NCI-H345 (cell line): ENCODE measurements at places on chromosomes 7 and 10.

- DNase-seq: no peak
Measured at GRCh38 chr7:9407816-9408215, 974.4 kb downstream of the NXPH1 start.

GRCh38 chr7:92039900-92040299, 94.4 kb downstream of the CYP51A1 start:
- DNase-seq: no peak

- DNase-seq: no peak
Measured at GRCh38 chr7:131745390-131746248, 189.2 kb upstream of the PODXL start.

DNA sequence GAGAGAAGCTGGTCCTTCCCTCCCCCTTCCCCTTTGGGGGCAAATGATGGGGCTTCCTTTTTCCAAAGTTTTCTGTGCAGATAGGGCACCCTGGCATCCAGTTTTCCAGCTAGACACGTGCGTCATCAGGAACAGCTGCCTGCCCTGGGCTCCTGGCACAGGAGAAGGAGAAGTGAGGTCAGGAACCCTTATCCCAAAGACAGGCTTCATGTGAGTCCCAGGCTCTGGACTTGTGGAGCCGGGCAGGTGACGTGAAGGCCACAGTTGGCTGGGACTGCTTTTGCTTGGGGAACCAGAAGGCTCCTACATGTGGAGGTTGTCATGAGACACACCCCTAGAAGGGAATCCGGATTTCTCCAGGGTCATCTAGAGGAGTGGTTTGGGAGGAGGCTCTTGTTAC, 66.5 kb downstream of the RBM20 start:
- no peak for DNase-seq

DNA sequence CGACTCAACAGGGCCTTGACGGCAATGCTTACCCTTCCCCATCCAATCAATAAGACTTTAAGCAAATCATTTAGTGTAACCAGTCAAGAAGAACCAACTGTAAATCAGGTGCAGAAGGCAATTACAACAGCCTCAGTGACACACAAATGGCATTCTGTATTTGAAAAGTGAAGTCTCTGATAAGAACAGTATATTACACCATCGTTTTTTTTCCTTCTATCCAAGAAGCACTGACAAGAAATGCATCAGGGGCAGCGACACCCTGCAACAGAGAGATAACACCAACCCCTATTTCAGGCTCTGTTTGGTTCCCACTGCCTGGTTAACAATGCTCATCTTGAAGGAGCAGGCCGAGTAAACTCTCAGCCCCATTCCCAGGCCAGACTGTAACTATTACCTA, 204.0 kb upstream of the AOAH start:
- no peak for DNase-seq

DNA sequence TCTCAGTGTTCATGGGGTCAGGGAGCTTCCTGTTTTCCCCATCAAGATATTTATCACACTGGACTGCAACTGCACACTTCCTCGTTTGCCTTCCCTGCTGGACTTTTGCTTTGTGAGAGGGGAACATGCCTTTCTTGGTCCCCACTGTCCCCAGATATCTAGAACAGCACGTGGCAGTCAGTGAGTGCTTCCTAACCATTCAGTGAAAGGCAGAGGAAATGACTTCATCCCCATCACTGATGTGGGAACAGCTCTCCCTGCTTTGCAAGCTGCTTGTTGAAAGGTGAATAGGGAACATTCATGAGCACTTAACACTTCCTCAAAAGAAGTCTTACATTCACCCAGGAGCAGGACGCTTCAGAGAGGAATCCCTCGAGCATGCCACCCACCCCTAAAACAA, 135.4 kb downstream of the MYOF start:
- DNase-seq: no peak

DNA sequence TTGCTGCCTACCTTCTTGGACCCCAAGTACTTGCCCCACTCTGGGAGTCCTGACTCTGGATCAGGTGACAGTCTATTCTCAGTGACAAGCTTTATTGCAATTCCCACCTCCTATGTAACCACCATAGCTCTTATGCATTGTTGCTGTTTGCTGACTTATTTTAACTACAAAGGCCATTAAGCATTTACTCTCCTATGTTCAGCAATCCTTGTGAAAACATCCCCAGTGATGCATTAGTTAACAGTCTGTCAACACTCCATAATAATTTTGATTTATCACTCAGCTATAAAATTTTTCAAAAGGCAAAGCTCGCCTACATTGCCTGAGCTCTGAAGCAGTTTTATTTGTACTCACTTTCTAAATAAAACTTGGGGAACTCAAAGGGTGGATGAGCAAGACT, 871.8 kb upstream of the SORCS1 start:
- no peak for DNase-seq

DNA sequence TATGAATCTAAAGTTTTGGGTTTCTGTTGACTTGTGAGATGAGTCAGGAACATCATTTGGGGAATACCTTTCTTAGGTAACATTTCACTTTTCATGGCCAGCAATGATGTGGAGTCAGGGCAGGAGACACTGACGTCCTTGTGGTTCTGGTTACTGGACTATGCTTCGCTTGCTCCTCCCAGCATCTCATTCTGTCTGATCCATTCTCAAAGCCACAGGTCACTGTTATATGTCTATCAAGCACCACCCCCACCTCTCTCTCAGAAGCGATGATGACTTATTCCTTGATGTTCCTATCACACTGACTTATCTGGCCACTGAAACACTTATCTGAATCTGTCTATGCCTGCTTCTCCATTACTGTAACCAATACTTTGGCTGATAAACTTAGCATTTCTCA, 51.6 kb downstream of the TES start:
- DNase-seq: no peak

GRCh38 chr7:109639561-109639960, 1069.9 kb downstream of the DNAJB9 start:
- no peak for DNase-seq

DNA sequence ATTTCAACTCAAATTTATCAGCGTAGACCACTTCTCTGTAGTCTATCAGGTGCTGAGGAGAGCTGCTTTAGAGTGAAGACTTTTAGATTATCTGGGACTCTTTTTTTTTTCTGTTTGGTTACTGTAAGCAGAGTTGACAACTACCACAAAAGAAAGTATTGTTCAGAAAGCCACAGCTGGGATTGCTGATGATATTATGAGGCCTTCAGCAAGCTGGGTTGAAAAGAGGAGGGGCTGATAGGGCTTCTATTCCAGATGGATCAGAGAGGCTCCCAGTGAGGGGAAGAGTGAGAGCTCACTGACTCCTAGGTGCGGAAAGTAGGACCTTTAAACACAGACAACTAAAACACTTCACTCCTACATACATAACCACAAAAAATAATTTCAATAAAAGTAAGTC, 188.5 kb upstream of the FERD3L start:
- no peak for DNase-seq

- peak; percentile 26 for DNase-seq
Measured at GRCh38 chr10:101441541-101442455, 87.8 kb downstream of the BTRC start.
